Effector memory CD8-positive, alpha-beta T cell (primary cell): ENCODE measurements at places on chromosomes 3 and 15.

GRCh38 chr3:79245284-79246138 lies 522.3 kb downstream of the ROBO1 start:
- no peaks in the 10 kb centered on the region for H3K36me3 ChIP-seq
- no peak for DNase-seq
- H3K4me3 ChIP-seq: no peak overlapping the region
- H3K4me1 ChIP-seq: no peaks in the 10 kb centered on the region
- H3K27me3 ChIP-seq: no peaks in the 10 kb centered on the region
- H3K27ac ChIP-seq: no peak overlapping the region

GRCh38 chr3:106025151-106025722 lies 156.4 kb upstream of the CBLB start:
- no peak overlapping the region for H3K4me3 ChIP-seq
- no peaks in the 10 kb centered on the region for H3K36me3 ChIP-seq
- H3K4me1 ChIP-seq: no peaks in the 10 kb centered on the region
- no peak overlapping the region for H3K27ac ChIP-seq
- DNase-seq: no peak
- no peaks in the 10 kb centered on the region for H3K27me3 ChIP-seq

- peaks cover 2% of the 10 kb centered on the region for H3K36me3 ChIP-seq
- DNase-seq: no peak
- H3K27me3 ChIP-seq: no peaks in the 10 kb centered on the region
- H3K4me3 ChIP-seq: no peak overlapping the region
These were observed 73.5 kb downstream of the PPM1L start for GRCh38 chr3:160829486-160830009.

- H3K27me3 ChIP-seq: no peaks in the 10 kb centered on the region
- H3K4me3 ChIP-seq: no peak overlapping the region
- H3K36me3 ChIP-seq: no peaks in the 10 kb centered on the region
- peaks cover 10% of the 10 kb centered on the region for H3K4me1 ChIP-seq
- no peak for DNase-seq
These were observed 133.5 kb upstream of the STT3B start for GRCh38 chr3:31399271-31399670.

DNA sequence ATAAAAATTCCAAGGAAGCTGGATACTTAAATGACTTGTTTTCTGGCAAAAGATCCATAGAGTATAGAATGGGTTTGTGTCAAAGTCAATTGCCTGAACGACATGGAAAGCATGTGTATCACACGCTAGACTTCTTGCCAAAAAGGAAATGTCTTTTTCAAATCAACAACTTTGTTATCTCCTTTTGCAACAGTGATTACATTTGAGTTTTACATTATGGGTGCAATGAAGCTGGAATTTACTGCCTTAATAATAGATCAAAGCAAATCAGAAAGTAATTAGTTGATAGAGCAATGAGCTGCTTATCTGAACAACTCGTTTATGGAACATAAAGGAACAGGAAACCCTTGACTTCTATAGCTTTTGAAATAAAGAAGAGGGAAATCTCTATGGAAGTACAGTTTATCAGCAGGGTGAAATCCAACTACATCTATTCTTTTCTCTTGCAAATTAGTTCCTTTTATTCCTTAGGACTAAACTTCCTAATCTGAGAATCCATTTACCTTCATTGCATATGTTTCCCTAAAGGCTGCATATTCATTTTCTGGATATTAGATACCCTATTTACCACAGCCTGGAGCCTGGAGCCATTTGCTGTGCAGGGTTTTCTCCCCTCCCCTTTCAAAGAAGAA lies 415.1 kb upstream of the NECTIN3 start:
- H3K27me3 ChIP-seq: no peaks in the 10 kb centered on the region
- no peak for DNase-seq
- H3K27ac ChIP-seq: no peak overlapping the region
- no peaks in the 10 kb centered on the region for H3K4me1 ChIP-seq
- H3K4me3 ChIP-seq: no peak overlapping the region

DNA sequence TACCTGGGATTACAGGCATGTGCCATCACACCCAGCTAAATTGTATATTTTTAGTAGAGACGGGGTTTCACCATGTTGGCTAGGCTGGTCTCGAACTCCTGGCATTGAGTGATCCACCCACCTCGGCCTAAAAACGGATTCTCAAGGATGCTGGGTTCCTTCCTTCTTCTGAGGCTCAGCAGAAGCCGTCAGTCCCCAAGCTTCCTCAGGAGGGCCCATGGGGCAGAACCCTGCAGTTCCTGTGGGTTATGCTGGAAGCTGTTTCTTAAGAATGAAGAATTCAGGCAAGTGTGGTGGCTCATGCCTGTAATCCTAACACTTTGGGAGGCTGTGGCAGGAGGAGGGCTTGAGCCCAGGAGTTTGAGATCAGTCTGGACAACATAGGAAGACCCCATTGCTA lies 29.0 kb upstream of the ZNF710 start:
- H3K27ac ChIP-seq: no peak overlapping the region
- H3K36me3 ChIP-seq: no peaks in the 10 kb centered on the region
- no peaks in the 10 kb centered on the region for H3K4me1 ChIP-seq
- no peak for DNase-seq
- H3K4me3 ChIP-seq: no peak overlapping the region
- peaks cover 3% of the 10 kb centered on the region for H3K27me3 ChIP-seq

GRCh38 chr3:194272861-194273742 lies 78.0 kb downstream of the CPN2 start:
- no peaks in the 10 kb centered on the region for H3K27me3 ChIP-seq
- H3K36me3 ChIP-seq: no peaks in the 10 kb centered on the region
- no peak overlapping the region for H3K27ac ChIP-seq
- peaks cover 9% of the 10 kb centered on the region for H3K4me1 ChIP-seq
